MCF 10A (cell line): ENCODE measurements at places on chromosomes 2 and 18.

- no peak for DNase-seq
These were observed 385.1 kb upstream of the MEX3C start for GRCh38 chr18:51582551-51582950.

GRCh38 chr2:227876300-227876801 is 4.9 kb downstream of the DAW1 start:
- no peak for DNase-seq

- no peak for DNase-seq
These were observed 893.5 kb downstream of the SUCLG1 start for GRCh38 chr2:83565626-83566025.

DNA sequence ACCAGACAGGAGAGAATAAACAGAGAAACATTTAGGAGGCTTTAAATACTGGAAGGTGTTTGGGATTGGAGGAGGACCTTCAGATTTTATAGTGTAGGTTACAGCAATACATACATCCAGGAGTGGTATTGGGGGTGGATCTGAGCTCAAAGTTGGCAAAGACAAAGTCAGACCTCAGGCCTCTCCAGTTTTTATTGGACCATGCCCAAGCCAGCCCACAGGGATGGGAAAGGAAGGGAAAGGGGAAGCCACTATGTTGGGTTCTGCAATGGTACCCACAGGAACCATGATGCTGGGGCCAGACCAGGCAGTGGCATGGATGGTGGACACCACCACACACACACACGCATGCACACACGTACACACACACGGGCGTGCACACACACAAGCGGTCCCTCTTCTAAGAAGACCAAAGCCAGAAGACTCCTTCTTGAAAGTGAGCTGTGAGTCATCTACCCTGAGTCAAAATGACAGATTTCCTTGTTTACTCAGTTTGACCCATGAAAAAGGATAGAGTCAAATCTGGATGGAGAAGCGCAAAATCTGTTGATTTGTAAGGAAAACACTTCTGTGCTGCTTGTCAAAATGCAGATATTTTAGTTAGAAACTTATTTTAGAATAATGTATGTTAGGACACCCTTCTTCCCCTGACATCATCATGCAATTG is 87.9 kb downstream of the TRABD2A start:
- DNase-seq, result peak; percentile 43

- DNase-seq, result no peak
These were observed 242.5 kb downstream of the AFF3 start for GRCh38 chr2:99899882-99900281.

DNA sequence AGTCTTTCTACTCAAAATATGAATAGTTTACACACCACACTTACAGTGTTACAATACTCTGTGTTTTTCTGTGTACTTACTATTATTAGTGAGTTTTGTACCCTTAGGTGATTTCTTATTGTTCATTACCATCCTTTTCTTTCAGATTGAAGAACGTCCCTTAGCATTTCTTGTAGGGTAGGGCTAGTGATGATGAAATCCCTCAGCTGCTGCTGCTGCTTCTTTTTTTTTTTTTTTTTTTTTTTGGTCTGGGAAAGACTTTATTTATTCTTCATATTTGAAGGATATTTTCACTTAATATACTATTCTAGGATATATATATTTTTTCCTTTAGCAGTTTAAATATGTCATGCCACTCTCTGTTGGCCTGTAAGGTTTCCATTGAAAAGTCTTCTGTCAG is 29.0 kb upstream of the SERPINB2 start:
- no peak for DNase-seq

DNA sequence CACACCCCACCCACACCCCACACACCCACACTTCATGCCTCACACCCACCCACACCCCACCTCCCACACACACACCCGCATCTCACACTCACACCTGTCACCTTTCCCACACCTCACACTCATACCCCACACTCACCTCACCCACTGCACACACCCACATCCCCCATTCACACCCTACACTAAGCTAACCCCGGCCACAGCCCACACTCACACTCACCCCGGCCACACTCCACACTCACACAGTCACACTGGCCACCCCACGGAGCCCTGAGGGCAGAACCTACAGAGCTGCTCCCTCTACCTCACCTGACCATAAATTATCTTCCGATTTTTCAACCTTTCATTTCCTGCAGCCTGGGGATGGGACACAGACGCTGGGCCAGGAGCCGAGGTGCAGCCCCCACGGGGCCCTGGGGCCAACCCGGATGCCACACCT is 241.3 kb downstream of the HDAC4 start:
- DNase-seq, result no peak

- no peak for DNase-seq
These were observed 132.4 kb downstream of the TMEM163 start for GRCh38 chr2:134586326-134586965.

DNA sequence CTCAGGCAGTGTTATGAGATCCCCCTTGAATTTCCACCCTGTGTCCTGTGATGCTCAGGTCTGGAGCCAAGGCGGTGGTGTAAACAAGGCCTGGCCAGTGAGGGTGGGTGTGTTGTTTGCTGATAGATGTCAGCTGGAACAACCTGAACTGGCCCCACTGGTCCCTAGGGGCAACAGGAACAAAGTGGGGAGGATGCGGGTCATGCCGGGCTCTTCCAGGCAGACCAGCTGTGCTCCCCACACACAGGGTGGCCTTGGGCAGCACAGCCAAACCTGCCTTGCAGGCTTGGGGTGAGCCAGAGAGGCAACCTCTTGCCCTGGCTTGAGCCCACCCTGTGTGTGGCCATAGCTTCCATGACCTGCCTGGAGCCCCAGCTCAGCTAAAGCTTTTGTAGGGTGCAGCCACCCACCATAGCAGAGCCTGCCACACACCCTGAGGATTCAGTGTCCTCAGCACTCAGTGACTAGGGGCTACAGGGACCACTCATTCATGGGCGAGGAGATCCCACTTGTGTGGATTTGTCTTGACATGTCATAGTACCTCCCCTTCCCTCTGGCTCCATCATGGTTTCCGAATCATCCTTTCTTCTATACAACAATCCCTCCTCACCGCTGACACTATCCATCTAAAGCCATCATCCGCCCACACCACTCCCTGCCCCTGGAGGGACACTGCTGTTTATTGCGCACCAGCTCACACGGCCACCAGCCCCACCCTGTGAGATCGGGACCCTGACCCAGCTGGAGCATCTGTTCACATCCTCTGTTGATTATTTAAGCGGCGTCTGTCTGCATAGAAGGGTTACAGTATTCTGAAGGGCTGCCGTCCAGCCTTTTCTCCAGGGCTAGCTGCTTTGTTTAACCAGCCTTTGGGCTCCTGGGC is 268.8 kb downstream of the CYP26B1 start:
- DNase-seq, result no peak

DNA sequence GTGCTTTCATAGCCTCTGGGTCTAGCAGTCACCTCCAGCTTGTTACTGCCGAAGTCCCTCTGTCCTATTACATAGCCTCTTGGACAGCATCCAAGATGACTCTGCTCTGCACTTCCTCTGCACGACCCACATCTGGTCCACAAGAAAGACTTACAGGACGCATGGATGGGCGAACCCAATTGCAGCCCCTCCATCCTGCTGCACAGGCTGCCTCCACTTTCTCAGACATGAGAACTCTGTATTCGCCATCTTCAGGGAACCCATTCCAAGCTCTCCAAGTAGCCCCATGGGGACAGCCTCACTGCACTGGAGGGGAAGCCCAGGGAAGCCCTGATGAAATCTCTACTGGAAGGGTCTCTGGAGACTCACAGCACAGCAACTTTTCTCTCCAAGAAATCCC is 172.1 kb downstream of the GFPT1 start:
- DNase-seq, result peak; percentile 43

DNA sequence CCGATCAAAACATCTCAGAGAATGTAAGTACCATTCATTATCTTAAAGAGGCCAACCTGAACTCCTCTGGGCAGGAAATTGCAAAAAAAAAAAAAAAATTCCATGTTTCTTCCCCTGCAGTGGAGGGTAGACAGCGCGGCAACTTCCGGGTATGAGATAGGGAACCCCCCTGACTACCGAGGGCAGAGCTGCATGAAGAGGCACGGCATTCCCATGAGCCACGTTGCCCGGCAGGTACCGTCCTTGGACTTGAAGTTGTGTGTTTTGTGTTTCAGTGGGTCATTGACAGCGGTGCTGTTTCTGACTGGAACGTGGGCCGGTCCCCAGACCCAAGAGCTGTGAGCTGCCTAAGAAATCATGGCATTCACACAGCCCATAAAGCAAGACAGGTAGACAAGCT is 7.2 kb downstream of the ACP1 start:
- no peak for DNase-seq

DNA sequence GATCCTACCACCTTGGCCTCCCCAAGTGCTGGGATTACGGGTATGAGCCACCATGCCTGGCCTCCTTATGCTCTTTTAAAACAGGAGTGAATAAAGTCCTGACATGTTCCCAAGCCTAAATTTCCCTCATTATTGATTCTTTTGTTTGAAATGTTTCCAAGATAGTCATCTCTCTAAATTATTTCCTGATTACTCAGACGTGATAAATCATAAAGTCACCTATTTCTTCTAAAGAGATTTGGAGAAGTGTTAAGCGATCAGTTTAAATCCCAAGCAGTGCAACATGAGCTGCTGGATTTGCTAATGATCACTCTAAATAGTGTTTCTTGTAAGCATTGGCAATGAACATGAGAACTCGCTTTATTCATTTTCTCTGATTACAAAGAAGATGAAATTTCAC is 51.8 kb downstream of the PMAIP1 start:
- DNase-seq, result no peak

DNA sequence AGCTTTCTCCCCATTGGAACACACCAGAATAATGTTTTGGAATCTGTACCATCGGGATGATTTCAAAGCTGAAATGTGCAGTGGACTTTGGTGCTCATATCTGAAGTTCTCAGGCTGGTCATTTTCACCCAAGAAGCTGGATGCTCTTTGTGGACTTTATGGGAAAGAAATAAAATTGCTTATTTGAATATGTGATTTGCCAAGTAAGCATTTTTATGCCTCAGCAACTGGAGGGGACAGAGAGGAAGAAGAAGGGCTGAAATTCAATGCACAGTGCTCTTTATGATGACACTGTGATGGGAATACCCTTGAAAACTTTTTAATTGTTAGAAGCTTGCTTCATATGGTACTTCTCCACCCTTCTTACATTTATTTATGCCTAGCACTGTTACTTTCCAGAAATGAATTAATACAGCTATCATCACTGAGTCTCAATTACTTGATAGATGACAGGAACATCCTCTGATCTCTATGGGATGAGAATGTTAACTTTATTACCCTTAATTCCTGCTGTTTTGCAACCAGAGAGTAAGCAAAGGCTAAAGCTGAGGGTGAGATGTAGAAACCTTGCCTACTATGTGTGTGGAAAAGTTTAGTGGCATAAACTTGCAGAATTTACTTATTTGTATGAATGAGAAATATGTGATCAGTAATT is 23.6 kb downstream of the SETBP1 start:
- DNase-seq, result no peak

GRCh38 chr18:45670281-45670962 is 53.6 kb upstream of the SLC14A1 start:
- DNase-seq, result peak; percentile 41

- DNase-seq, result peak; percentile 39
These were observed 9.2 kb downstream of the ACOXL start for GRCh38 chr2:110741491-110741980.

DNA sequence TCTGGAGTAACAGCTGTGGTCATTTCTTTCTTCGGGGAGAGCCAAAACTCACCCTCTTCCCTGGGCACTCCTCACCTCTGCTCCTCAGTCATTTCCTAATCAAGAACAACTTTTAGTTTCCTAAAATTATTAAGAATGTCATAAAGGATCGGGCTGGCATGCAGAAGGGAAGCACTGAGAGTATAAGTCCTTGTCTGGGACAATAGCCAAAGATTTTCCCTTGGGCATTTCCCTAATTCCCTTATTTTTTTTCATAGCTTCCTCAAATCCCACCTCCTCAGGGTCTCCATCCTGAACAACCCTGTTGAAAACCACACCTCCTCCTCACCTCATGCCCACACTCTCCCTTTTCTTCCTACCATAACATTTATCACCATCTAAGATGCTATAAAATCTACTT is 115.0 kb downstream of the MREG start:
- DNase-seq, result no peak

DNA sequence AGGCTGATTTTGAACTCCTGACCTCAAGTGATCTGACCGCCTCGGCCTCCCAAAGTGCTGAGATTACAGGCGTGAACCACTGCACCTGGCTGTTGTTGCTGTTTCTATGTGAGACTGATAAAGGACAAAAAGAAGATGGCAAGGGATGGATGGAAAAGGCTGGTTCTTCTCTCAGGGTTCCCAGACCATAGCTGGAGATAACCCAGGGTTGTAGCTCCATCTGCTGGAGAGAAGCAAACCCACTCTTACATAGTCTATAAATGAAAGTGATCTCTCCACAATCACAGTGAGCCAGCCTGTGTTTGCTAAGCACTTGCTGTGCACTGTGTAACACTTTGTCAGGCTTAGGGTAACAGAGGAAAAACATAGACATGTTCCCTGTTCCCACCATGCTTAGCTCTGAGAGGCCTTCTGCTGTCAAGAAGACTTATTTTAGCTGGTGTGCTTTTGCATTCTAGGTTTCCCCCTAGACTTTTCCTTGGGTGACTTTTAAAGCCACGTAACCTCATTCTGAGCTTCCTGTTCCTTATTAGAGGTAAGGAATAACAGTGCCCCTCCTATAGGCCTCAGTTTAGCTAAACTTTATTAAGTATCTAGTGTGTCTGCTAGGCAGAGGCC is 49.7 kb downstream of the LIMS1 start:
- peak; percentile 83 for DNase-seq

DNA sequence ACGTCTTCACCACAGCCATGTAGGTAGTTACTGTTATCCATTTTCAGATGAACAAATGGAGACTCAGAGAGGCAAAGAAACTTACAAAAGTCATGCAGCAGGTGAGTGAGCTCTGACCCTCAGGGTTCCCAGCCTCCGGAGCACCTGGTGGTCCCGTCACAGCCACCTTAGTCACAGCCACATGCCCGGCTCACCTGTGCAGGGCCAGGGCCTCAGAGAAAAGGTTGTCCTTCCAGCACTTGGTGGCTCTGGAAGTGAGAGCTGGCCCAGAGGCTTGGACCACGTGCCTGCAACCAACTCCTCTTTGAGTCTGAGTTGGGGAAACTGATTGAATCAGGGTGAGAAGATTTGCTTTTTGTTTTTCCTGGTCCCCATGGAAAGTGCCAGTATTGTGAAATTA is 189.3 kb downstream of the GLI2 start:
- DNase-seq, result no peak

DNA sequence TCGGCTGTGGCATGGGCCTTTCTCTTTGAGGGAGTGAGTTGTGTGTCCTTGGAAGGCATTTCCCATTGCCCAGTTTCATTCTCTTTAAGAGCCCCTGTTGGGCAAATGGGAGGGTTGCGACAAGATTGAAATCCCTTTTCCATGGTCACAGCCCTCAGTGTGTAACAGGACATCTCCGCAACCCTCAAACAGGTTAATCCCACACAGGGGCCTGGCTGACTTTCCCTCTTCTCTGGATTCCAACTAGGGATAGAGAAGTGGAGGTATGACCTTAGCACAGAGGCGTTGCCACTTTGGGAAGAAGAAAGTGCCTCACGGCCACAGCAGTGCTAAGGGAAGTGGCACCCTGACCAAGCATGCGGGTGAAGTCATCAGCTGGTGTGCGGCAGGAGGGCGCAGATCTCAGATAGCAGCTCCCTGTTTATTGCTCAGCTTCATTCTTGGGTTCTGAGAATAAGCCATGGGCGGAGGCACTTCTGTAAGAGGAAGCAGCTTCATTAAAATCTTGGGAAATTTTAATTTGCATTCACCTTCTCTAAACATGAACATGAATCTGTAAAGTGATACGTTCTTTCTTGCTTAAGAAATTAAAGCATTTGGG is 256.5 kb downstream of the GBX2 start:
- DNase-seq, result no peak
